Effector CD8-positive, alpha-beta T cell (primary cell): ENCODE measurements at places on chromosomes 13 and 19.

DNA sequence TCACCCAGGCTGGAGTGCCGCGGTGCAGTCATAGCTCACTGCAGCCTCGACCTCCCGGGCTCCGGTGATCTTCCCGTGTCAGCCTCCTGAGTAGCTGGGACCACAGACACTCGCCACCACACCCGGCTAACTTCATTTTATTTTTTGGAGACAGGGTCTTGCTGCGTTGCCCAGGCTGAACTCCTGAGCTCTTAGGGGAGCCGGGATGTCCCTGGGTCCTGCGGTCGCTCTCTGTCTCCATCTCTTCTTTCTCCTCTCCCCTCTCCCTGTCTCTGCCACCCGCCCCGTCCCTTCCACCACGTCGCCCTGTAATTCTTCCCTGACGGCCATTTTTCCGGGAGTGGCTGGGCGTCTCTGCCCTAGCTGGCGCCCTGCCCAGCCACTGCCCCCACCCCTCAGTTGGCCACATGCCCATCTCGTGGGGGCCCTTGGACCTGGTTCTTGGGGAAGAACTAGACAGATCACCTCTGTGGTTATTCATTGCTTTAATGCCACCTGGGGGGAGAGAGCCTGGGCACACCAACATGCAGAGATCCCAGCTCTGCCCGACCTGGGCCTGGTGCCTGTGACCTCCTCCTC lies 18.9 kb downstream of the ARID3A start:
- no peak for DNase-seq

GRCh38 chr19:55647732-55648584 lies at the start of gene CCDC106:
Gene CCDC106, plus strand, starts transcription at chr19:55648212. Its CDS starts 835 bp downstream, at chr19:55649047.
- DNase-seq: peak; percentile 48

DNA sequence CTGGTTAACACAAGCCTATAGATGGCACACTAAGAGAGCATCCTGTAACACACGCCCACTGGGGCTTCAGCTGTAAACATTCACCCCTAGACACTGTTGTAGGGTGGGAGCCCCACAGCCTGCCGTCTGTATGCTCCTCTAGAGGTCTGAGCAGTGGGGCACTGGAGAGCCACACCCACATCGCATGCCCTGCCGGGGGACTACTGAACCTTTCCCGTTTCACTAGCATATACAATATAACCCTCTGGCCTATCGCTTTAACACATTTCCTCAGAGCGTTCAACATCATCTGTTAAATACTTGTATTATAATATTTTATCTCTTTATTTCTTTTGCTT lies 73.4 kb downstream of the PCDH9 start:
- DNase-seq: no peak

DNA sequence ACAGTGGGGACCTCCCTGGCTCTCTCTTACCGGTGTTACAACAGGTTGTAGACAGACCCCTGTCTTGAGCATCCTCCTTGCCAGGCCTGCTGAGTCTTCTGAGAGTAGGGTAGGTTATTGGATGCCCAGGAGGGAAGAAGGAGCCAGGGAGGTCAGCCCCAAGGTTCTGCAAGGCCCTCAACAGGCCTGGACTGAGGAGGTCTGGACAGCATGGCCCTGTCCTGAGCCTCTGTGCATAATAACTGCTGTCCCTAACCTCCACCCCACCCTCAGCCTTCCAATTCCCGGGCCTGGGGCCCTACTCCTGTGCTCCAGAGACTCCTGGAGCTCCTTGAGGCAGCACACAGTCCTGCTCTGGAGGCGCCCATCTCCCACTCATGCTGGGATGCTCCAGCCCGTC lies 336 bp downstream of the CD22 start:
- DNase-seq: no peak

DNA sequence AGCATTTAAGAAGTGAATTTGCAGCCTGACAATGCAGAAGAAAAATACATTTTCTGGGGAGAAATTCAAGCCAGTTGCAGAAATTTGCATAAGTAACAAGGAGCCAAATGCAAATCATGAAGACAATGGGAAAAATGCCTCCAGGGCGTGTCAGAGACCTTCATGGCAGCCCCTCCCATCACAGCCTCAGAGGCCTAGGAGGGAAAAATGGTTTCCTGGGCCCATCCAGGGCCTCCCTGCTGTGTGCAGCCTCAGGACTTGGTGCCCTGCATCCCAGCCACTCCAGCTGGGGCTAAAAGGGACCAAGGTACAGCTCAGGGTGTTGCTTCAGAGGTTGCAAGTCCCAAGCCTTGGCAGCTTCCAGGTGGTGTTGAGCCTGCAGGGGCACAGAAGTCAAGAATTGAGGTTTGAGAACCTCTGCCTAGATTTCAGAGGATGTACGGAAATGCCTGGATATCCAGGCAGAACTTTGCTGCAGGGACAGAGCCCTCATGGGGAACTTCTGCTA lies 16.7 kb upstream of the ITM2B start:
- no peak for DNase-seq
